Stimulated activated CD4-positive, alpha-beta T cell treated with anti-CD3 and anti-CD28 coated beads, Interleukin-15, amount 100 ng/mL, for 48 hours (primary cell): ENCODE measurements at places on chromosomes 12 and 14.

GRCh38 chr12:100273782-100274181 lies 6.8 kb downstream of the SCYL2 start:
- no peak for DNase-seq

- no peak for DNase-seq
These were observed 7.6 kb downstream of the KIF26A start for GRCh38 chr14:104145826-104146601.

DNA sequence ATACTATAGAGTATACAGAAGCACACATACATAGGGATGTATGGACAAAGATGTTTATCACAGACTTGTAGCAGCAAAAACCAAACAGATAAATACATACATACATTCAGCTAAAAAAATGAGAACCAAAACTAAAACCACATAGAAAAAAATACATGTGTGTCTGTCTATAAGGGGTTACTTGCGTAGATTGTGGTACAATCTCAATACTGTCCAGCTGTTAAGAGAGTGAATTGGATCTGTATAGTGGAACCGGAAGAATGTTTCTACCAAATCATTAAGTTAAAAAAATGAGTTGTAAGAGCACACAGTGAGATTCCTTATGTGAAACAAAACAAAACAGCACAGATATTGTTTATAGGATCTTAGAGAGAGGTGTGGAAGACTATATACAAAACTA lies 44.2 kb upstream of the DCD start:
- no peak for DNase-seq

- DNase-seq, result no peak
These were observed 113.0 kb downstream of the ADCK1 start for GRCh38 chr14:77912754-77913556.

DNA sequence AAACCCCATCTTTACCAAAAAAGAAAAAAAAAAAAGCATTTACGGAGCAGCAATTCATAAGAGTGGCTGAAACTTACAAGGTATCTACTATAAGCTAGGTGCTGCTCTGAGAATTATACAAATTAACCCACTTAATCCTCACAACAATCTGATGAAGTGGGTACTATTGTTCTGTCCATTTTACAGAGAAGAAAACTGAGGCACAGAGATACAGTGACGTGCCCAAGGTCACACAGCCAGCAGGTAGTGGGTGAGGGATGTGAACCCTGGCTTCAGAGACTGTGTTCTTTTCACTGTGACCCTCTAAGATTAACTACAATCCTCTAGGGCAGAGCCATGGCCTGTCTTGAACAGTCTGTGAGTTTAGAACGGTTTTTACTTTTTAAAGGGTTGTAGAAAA lies 3.3 kb downstream of the DDX54 start:
- DNase-seq, result no peak

GRCh38 chr12:99596762-99597161 lies 50.8 kb upstream of the GARIN6 start:
- no peak for DNase-seq

- DNase-seq, result no peak
These were observed 440 bp upstream of the ISM2 start for GRCh38 chr14:77498984-77499527.

GRCh38 chr14:81716953-81717352 lies 183.3 kb upstream of the SEL1L start:
- DNase-seq, result no peak

- DNase-seq, result no peak
These were observed 388.8 kb upstream of the ATXN7L3B start for GRCh38 chr12:74148849-74149248.

DNA sequence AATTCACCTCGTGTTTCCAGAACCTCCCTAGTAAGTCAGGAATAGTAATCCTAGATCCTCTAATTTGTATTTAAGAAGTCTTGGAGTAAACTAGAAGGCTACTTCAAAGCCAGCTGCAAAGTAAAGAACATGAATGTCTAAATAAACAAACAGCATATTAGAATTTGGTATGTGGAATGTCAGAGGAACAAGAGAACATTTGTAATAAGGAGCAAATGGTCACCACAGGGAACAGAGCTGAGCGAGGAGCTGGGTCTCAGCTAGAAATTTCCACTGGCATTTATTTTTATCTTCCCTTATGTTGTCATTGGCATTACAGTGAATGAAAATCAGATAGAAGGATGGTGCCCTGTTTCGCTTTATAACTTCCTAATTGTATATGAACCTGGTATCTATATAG lies 50.2 kb downstream of the FRMD6 start:
- DNase-seq, result no peak

DNA sequence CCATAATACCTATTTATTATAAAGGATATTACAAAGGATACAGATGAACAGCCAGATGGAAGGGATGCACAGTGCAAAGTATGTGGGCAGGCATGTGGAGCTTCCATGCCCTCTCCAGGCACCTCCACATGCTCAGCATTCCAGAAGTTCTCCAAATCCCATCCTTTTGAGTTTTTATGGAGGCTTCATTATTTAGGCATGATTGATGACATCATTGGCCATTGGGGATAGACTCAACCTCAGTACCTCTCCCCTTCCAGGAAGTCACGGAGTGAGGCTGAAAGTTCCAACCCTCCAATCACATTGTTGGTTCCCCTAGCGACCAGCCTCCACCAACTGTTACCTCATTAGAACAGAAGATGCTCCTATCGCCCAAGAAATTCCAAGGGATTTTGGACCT lies 156.4 kb downstream of the ATP23 start:
- no peak for DNase-seq

DNA sequence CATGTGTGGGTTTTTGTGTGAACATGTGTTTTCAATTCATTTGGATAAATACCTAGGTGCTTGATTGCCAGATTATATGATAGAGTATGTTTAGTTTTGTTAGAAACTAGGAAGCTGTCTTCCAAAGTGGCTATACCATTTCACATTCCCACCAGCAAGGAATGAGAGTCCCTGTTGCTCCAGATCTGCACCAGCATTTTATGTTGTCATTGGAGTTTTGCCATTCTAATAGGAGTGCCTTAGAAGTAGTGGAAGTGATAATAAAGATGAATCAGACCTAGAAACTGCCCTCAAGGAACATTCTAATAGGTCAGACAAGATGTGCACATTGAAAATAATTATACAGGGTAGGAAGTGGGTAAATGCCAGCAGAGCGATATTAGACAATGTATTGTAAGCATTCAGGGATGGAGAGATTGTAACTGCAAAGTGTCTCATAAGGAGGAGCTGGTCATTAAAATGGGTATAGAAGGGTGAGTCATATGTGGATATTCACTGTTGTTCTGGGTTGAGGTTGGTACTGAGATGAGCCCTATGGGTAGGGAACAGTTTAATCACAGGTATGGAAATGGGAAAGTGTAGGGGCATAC lies 71.4 kb downstream of the MNAT1 start:
- DNase-seq, result no peak
